HEK293T (cell line): ENCODE measurements at places on chromosomes 6 and 20.

DNA sequence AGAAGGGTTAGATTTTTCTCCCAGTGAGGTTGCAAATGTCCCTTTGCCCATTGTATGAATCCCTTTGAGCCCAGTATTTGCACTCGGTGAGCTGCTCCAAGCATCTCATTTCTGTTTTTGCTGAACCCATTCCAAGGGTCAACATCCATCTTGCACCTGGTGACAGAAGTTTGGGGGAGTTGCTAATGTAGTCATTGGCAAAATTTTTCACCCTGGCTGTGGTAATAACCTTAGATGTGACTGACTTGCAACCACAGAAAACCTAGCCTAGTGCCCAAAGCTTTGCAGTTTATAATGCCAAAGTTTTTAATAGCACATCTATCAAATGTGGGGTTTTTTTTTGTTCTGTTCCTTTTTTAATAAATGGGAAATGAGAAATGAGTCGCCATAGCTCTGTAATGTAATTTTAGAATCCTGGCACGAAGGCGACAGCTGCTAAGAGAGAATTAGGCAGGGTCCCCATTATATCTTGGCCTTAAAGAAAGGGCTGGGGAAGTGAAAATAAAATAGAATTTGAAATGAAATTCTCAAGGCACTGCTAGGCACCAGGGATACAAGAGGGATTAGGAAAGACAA lies 682.8 kb downstream of the KIF16B start:
- no peak for DNase-seq

DNA sequence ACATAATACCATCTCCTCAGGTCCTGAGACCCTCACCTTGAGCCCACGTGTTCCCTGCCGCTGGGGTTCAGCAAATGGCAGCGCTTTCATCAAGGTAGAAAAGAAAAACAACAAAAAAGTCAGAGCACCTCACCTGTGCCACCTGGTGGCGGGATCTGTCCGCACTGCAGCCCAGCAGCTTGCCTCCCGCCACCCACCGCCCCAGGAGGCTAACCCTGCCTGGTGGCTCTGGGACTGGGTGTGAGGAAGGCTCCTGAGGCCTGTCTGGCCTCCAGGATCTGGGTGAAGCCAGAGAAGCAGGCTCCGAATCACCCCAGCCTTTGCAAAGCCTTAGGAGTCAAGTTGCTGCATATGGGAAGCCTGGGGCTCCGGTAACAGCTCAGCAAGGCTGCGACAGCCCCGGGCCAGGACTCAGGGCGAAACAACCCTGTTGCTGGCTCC lies 270.8 kb downstream of the BMP7 start:
- DNase-seq = peak; percentile 72

- DNase-seq = no peak
Observed at GRCh38 chr20:37363221-37364012, 17.5 kb downstream of the SRC start.

GRCh38 chr6:158815379-158815724 lies 3.8 kb downstream of the EZR start:
- DNase-seq = no peak

DNA sequence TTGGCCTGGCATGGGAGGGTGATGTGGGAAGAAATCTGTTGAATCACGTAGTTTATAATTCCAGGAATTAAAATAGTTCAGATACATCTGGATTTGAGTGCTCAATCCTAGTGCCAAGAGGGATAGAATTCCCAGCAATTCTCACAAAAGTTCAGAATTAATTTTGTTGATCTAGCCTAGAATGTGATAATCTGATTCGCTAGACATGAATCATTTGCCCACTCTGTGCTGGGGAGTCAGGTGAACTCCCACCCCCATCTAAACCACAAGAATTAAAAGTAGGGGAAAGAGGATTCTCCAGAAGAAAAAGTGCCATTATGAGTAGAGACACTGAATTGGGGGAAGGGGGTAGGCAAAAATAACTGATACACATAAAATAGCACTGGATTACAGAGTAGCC lies 85.0 kb downstream of the LIN28B start:
- no peak for DNase-seq

DNA sequence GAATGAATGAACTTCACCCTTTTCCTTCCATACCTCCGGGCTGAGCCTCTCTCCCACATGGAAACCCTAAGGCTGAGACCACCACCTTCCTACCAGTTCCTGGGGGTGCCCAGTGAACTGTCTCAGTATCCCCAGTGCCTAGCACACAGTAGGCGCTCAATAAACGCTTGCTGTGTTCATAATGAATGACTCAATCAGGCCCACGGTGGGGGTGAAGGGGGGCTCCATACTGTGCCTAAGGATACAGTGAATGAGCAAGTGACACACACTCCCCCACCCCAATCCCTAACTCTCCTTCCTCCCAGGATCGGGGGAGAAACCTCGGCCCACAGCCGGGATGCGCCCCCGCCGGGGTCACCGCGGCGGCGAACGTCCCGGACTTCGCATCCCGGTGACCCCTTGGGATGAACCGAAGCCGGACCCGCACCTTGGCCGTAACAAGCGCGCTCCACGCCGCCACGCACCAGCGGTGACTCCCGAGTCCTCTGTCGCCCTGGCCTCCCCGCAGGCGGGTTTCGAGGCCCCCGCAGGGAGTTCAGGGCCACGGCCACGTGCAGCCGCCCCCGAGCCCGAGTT lies 592 bp downstream of the KCNG1 start:
- no peak for DNase-seq
